Renal pelvis (tissue), 12 donors: ENCODE measurements at places on chromosomes 2 and 18. TPM values are rescaled to one million over a fixed set of nuclear protein-coding genes. Genes with fewer than 3 reads are reported as not detected.

DNA sequence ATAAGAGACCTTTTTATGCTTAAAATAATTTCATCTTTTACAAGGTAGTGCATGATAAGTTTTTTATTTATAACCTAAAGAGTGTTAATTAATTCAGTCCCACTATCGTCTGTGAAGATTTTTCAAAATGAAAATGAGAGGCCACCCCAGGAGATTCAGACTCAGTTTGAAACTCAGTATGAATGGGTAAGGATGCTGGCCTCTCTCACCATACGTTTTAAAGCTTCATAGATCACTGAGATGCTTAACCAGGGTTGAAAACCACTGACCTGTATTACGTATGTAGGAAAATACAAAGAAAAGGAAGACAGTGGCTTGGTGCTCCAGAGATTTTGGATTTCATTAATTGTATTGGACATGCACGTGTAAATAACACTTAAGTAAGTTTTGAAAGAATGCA, 278.7 kb downstream of the FSIP2 start:
- no peak for DNase-seq

- DNase-seq, result no peak
Measured at GRCh38 chr2:105765415-105766299, 20.9 kb downstream of the NCK2 start.

DNA sequence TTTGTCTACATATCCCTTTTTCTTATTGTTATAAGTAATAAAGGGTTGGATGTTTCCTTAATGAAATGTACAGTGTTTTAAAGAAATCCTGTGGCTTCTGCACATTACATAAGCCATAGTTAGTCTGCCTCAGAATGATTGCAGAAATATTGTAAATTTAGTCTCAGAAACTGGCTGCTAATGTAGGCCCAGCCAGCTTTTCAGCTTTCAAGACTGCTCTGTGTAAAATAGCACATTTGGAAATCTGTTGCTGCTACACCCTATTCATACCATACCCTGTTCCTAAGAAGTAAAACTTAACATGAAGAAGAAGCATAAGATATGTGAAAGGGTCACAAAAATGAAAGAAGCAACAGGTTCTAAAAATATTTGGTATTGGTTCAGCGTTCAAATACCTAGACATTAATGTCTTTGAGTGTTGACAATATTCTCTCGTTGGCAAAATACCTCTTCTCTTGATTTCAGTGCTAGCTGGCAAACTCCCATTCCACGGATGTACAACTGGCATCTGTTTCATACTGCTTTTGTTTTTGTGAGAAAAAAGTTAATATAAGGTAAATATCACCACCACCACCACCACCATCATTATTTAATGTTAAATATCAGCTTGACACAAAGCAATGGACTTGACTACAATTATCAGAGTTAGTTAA, 19.2 kb upstream of the NCKAP1 start:
- DNase-seq, result no peak

DNA sequence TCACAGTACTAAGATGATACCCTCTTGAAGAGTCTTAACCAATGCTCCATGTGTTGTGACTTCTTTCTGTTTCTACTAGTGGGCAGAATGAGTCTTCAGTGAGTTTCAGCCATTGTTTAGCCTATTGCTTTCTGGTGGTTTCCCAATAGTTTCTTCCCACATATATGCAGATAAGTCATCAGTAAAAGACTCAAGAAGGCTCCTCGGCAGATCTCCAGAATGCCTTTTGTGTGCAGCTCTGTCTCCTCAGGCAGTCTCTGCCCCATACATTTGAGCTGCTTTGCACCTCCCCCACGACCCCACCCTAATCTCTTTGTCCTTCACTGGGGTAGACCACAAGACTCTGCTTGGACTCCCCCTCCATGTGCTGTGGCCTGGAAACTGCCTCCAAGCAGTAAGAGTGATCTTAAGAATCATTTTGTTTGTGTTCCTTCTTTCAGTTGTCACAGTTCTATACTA, 71.6 kb upstream of the CHRNA1 start:
- no peak for DNase-seq

DNA sequence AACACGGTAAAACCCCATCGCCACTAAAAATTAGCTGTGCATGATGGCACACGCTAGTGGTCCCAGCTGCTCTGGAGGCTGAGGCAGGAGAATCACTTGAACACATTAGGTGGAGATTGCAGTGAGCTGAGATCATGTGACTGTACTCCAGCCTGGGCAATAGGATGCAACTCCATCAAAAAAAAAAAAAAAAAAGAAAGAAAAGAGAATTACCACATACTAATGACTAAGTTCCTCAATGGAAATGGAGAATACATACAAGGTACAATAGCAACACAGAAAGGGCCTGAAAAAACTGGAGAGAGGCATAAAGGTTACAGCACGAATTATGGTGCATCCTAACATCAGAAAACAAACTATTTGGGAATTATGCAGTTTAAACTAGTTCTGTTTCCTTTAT, 81.3 kb downstream of the CDH2 start:
- no peak for DNase-seq

Gene KLHL30
- polyA plus RNA-seq, result 0.60 TPM

DNA sequence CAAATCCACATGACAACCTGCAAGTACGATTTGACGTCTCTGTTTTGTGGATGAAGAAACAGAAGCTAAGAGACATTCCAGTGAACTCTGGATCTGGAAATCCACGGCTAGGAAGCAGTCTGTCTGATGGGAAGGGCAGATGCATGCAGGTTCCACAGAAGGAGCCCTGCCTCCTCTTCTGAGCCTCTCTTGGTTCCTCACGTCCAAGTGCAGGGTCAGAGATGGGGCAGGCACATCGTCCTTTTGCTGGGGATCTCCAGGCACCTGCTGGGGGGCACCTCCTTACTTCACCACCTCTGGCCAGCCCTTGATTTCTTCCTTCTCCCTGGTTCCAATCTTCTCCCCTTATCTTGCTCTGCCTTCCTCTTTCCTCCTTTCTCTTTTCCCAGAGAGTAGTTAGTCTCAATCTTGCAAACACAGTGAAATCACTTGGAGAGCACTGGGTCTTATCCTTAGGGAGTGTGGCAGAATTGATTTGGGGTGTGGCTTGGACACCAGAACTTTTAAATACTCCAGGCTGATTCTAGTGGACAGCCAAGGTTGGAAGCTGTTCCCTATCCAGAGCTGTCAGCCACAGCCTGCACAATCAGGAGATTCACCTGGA, 137.8 kb downstream of the BCL2 start:
- no peak for DNase-seq

Gene MREG
- 18.3 TPM for polyA plus RNA-seq

- DNase-seq, result no peak
Measured at GRCh38 chr18:44259610-44260009, 421.1 kb upstream of the SETBP1 start.

- no peak for DNase-seq
Measured at GRCh38 chr2:191032588-191033429, 18.8 kb upstream of the STAT1 start.

DNA sequence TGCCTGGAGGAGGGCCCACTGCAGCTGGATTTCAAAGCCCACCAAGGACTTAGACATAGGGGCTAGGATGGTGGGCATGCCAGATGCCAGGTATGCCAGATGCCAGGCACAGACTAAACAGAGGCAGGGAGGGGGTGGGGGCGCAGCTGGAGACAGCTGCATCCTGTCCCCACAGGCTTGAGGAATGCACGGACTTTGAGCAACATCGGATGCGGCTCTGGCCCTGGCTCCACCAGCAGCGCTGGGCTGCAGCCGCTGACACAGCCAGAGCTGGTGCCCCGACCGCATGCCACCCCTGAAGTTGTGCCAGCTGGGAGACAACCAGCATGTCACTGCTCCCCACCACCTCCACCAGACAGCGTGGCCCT, 39.5 kb downstream of the AQP12A start:
- DNase-seq, result no peak

Gene BOLL
- polyA plus RNA-seq, result not detected

Gene SERPINB13
- polyA plus RNA-seq, result not detected

Gene CAPN14
- 0.07 TPM for polyA plus RNA-seq

GRCh38 chr18:77054288-77054605, 78.3 kb downstream of the MBP start:
- no peak for DNase-seq

Gene ADAM17
- 37.3 TPM for polyA plus RNA-seq

DNA sequence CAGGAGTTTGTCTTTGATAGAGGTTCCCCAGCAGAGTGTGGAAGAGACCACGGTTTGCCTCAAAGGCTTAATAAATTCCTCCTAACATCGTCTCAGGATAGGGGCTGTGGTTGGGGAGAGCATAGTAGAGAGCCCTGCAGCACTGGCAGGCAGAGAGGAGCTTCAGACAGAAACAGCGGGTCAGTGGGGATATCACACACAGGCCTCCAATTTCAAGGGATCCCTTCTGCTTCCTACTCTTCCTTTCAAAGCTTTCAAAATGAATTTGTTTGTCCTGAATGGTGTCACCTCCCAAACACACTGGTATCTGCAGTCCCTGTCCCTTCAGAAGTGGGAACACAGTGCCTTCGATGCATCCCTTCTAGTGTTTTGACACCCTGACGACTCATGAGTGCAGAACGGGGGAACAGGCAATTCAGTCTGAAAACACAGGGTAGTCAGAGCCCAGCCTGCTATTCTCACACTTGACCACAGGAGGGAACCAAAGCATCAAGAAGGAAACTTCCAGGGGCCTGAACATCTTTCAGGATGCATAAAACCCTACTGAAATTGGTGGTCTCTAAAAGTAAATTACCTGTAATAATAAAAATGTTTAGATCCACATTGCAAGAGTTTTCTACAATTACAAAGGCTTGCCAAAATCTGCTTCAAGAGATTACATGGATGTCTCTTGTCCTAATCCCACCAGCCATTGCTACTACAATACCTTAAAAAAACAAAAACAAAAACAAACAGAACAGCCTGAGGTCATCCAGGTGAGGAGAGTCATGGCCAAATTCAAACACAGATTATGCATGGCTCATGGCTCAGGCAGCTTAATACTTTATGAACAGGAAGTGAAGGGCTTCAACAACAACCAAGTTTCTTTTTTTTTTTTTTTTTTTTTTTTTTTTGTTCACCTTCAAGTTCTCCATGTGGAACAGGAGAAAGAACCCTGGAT, 49.8 kb downstream of the SLC14A2 start:
- peak; percentile 76 for DNase-seq

Gene TMEM169
- polyA plus RNA-seq, result 16.5 TPM

GRCh38 chr2:191565647-191566198, 112.2 kb upstream of the NABP1 start:
- DNase-seq, result no peak

Gene ELOA2
- 0.16 TPM for polyA plus RNA-seq

GRCh38 chr2:8215159-8215863, 466.5 kb upstream of the ID2 start:
- no peak for DNase-seq

DNA sequence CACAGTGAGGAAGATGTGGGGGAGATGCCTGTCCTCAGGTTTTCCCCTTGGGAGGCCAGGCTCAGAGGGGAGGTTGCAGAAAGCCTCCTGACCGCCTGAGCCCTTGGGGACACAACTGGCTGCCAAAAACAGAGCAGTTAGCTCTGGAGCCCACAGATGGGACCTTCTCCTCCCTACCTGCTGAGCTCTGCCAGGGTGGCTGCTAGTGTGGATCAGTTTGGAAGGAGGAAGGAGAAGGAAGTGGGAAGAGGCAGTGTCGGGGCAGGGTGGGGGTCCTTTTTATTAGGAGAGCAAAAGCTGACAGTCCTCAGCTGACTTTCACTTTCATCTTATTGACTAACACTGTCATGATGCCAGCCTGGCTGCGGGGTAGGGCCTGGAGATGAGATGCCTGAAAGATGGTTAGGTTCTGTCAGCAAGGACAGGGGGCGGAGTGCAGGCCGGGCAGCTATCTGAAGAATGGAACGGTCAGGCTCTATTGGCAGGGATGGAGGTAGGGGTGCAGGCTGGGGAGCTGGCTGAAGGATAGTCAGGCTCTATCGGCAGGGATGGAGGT, 188.5 kb upstream of the HDAC4 start:
- DNase-seq, result no peak

Gene CYP27C1
- polyA plus RNA-seq, result 5.3 TPM

- DNase-seq, result no peak
Measured at GRCh38 chr2:74908748-74909444, 49.5 kb upstream of the POLE4 start.
